HTR-8/SVneo (cell line): ENCODE measurements at places on chromosomes 4 and X.

DNA sequence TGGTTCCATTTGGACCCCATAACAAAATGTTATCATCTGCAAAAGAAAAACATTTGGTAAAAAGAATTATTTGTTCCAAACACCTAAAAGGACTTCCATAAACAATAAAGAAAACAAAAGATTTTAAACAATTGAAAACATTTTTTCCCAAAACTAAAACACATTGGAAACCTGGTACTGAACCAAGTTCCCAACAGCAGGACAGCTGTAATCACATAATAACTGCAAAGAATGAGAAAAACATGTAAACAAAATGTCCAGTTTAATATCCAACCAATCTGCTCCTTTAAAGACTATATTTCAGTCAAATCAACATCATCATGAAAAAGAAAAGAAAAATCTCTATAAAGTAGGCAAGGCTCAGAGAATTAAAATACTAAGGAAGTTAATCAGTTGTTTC, 36.3 kb downstream of the PRDM5 start:
- no peak for DNase-seq

GRCh38 chrX:139112432-139112831, 400.9 kb upstream of the FGF13 start:
- no peak for DNase-seq

- DNase-seq = no peak
These were observed 490.3 kb upstream of the EPHA5 start for GRCh38 chr4:66160606-66161005.

GRCh38 chr4:94519019-94519418, 67.3 kb downstream of the PDLIM5 start:
- no peak for DNase-seq

DNA sequence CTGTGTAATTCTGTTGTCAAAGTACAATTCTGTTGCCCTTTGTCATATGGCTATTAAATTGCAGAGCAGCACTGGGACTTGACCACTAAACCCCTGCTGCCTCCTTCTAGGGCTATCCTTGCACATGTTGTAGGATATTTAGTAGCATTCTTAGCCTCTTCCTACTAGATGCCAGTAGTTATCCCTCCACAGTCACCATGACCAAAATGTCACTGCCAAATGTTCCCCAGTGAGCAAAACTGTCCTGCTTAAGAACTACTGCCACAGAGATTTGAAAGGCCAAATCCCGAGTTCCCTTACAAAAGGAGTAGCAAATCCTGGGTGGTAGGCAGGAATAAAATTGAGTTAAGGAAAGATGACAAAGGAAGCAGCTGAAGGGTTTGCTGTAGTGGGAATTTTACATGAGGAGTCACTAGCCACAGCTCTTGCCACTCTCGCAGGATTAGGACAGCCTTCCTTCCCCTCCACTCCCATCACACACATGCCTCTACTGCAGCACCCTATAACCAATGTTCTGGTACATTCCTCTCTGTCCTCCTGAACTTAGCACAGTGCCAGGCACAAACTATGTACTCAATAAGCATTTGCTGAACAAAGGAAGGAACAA, 8.4 kb downstream of the APBB2 start:
- DNase-seq = no peak

GRCh38 chrX:153525451-153525850, 8.0 kb downstream of the ATP2B3 start:
- no peak for DNase-seq

DNA sequence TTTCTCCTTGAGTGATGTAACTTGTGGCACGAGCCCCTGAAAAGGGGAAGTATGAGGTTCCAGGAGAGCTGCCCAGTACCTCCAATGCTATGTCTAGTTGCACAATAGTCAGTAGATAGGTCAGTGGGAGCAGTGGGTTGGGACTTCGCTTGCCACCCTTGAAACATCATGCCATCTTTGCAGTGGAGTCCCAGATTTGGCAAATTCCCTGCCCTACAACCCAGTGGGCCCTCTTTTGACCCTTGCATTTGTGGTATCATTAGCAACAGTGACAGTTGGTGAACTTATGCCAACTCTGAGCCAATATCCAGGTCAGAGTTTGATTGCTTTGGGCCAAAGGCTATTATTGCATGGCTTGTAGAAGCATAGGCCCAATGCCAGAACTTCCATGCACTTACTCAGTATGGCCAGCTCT, 12.3 kb downstream of the FHL1 start:
- no peak for DNase-seq
